ENCODE measurements at places on chromosomes 3 and 15. TPM values are rescaled to one million over a fixed set of nuclear protein-coding genes. Genes with fewer than 3 reads are reported as not detected.

GRCh38 chr15:72319985-72320671 lies at the start of gene CELF6:
Gene CELF6 (minus strand): TSS chr15:72320157. CDS start chr15:72319874, 283 bp downstream.
- H3K27ac ChIP-seq, result peak within 1 kb of the TSS; percentile 61
- peak within 1 kb of the TSS; percentile 65 for H3K4me3 ChIP-seq
- H3K36me3 ChIP-seq, result no peaks in the 10 kb centered on the region
- H3K4me1 ChIP-seq, result no peaks in the 10 kb centered on the region
- peak; percentile 92 for DNase-seq

DNA sequence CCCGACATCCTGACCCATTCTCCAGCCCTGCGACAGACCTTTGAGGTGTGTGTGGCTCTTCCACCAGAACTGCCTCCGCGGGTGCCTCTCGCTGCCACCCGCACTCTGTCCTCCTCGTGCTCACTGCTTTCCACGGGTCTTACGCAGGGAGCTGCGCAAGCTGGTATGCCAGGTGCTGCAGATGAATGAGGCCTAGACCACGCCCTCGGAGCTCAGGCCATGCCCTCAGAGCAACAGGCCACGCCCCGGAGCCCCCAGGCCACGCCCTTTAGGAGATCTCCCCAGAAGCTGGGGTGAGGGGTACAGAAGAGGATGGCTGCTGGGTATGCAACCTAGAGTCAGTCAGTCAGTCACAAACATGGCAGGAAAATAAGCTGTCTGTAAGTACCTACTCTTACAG lies 300.3 kb downstream of the GABRG3 start:
- no peak overlapping the region for H3K4me3 ChIP-seq
- H3K4me1 ChIP-seq, result no peaks in the 10 kb centered on the region
- H3K36me3 ChIP-seq, result no peaks in the 10 kb centered on the region
- DNase-seq, result peak; percentile 64
- H3K27me3 ChIP-seq, result no peaks in the 10 kb centered on the region

The SNTN gene
- not detected for total RNA-seq

GRCh38 chr15:65990298-65990981 lies 121.1 kb downstream of the RAB11A start:
- H3K4me1 ChIP-seq, result peaks cover 6% of the 10 kb centered on the region
- no peak overlapping the region for H3K4me3 ChIP-seq
- H3K27me3 ChIP-seq, result no peaks in the 10 kb centered on the region
- no peak overlapping the region for H3K27ac ChIP-seq
- H3K36me3 ChIP-seq, result no peaks in the 10 kb centered on the region

DNA sequence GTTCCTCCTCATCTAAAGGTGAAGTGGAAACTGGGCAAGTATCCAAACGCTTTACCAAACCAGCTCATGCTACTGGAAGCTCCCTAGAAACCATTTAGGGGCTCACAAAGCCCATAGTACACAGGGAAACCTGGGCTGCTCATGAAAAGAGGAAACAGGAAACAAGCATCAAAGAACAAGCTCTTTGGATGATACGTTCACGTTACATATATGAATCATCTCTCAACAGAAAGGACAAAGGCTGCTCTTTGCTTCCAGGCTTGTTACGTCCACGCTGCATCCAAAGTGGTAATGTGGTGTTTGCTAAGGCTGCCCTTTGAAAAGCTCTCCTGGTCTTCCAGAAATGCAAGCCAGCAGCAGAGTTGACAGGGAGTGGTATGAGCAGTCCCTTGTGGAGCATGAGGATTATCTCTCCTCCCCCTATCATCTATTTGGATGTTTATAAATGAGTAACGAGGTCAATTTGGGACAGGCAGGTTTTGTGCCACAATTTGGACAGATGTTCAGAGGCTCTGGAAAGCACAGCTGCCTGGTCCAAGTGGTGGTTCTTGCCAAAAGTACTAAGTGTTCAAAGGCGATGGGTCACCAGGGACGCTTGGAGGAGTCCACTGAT lies 98.0 kb upstream of the RORA start:
- no peak overlapping the region for H3K27ac ChIP-seq
- H3K27me3 ChIP-seq, result no peaks in the 10 kb centered on the region
- H3K4me3 ChIP-seq, result no peak overlapping the region
- no peaks in the 10 kb centered on the region for H3K36me3 ChIP-seq
- no peaks in the 10 kb centered on the region for H3K4me1 ChIP-seq
- DNase-seq, result no peak

DNA sequence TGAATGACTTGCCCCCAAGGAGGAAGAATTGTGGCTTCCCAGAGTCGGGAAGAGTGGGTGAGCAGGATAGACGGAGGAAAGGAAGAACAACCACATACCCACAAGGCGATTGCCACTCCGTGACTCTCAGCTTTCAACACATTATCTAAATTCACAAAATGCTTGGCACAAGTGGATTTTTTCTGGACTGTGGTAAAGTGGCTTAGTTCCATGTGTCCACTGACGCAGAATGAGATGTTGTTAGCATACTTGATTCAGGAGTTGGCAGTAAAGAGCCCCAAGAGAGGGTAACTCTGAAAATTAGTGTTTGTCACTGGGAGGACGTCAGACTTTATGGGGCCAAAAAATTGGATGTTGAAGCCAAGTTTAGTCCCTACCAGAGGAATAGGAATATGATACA lies 198.8 kb upstream of the CTNNB1 start:
- H3K27ac ChIP-seq, result no peak overlapping the region
- peaks cover 18% of the 10 kb centered on the region for H3K4me1 ChIP-seq
